ENCODE measurements at places on chromosomes 3 and 15.

GRCh38 chr3:138914870-138915502 lies 32.0 kb downstream of the FOXL2 start:
- no peak for DNase-seq

GRCh38 chr3:111215481-111215880 lies 143.9 kb downstream of the NECTIN3 start:
- no peak for DNase-seq

- DNase-seq = no peak
These were observed 177.8 kb downstream of the ATG7 start for GRCh38 chr3:11450015-11450414.

DNA sequence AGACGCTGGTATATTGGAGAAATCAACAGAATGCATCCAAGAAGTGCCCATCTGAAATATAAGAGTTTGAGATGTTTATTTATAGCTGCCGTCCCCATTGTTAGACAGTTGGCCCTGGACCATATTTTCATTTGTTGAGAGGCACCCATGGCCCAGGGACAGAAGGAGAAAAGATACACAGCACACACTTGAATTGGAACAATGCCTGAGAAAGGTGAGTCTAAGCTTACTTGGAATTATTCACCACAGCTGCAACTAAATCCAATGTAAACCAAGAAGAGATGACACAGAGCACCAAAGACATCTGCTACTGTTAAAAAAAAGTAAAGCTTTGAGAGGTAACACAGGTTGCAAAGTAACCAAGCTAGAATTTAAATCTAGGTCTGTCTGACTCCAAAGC lies 525.5 kb upstream of the NAALADL2 start:
- no peak for DNase-seq

DNA sequence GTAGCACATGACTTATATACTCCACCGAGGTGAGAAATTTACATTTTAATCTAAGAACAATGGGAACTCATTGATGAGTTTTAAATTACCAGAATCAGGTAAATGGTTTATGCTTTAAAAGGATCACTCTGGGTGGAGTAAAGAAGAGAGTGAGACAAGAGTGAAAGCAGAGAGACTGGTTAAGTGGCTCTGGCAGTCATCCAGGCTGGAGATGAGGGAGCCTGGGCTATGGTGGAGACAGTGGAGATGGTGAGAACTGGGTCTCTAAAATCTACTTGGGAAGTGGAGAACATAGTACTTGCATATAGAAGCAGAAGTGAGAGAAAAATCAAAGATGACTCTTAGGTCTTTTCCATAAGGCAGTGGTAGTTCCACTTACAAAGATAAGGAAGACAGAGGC lies 37.1 kb upstream of the SLC25A36 start:
- no peak for DNase-seq

GRCh38 chr3:158127250-158128219 lies 17.6 kb downstream of the RSRC1 start:
- DNase-seq = no peak

GRCh38 chr3:124701687-124702086 lies 28.6 kb upstream of the UMPS start:
- DNase-seq = no peak

DNA sequence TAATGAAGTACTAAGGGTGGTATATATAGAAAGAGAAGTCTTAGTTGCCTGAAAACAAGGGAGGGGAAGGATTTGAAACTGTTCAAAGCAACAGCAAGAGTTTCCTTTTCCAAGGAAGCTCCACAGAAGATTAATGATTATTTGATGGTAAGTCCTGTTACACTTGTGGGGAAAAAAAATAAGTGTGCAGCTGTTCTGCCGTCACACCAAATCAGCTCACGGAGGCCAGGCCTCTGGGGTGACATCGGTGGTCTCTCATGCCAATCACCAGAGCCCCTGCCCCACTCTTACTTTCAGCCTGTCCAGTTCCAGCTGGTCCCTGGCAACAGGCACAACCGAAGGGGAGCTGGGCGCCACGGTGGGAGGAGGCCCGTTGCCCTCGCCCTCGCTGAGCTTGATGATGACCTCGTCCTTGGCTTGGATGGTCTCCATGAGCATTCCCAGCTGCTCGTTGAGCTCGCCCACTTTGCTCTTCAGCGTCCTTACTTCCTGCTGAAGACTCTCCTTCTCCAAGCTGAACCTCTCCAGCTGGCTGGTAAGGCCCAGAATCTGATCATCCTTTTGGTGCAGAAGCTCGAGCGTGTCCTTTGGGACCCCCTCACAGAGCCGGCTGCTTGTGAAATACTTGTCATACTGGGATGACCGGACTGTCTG lies 53.5 kb downstream of the TBC1D2B start:
- DNase-seq = no peak

GRCh38 chr3:132378846-132379245 lies 38.5 kb upstream of the DNAJC13 start:
- no peak for DNase-seq

GRCh38 chr3:37640636-37641375 lies 220.9 kb upstream of the CTDSPL start:
- DNase-seq = no peak

- no peak for DNase-seq
These were observed 5.0 kb downstream of the SLC22A13 start for GRCh38 chr3:38270606-38271005.

DNA sequence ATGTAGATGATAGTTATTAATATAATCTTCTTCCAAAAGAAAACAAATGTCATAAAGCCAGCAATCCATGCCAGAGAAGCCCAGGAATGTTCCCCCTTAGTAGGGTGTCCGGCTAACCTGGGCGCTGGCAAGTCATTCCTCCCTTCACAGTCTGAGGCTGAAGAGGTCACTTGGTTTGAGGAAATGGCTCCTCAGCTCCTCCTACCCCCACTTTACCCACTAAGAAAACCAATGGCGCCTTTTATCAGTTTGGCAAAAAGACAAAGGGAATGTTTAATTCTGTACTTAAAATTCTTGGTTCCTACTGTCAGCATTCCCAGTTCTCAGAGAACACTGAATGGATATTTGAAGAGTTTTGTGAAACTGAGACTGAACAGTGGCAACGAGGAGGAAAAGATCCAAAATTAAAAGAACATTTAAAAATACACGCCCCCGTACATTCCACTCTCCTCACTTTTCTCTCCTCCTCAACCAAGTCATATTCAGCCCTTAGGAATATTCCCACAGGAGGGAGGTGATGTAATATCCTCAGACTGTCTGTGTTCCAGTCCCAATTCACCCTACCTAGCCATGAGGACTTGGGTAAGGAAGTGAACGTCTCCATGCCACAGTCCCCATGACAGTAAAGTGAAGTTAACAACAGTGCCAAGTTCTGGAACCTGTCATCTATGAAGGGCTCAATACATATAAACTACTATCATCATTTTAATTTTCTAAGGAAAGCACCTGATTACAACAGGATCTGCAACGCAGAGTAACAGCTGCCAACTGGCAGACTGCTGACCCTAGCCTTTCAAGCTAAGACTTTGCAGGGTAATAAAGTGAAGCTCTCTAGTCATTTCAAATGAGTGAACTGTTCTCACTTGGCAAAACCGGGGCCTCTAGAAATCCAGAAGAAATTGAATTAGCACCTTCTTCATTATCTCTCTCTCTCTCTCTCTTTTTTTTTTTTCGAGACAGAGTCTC lies 234.5 kb upstream of the ICE2 start:
- no peak for DNase-seq

- no peak for DNase-seq
These were observed 41.5 kb downstream of the ABHD17C start for GRCh38 chr15:80736560-80736959.

- no peak for DNase-seq
These were observed 378.2 kb upstream of the AZI2 start for GRCh38 chr3:28726840-28727239.

DNA sequence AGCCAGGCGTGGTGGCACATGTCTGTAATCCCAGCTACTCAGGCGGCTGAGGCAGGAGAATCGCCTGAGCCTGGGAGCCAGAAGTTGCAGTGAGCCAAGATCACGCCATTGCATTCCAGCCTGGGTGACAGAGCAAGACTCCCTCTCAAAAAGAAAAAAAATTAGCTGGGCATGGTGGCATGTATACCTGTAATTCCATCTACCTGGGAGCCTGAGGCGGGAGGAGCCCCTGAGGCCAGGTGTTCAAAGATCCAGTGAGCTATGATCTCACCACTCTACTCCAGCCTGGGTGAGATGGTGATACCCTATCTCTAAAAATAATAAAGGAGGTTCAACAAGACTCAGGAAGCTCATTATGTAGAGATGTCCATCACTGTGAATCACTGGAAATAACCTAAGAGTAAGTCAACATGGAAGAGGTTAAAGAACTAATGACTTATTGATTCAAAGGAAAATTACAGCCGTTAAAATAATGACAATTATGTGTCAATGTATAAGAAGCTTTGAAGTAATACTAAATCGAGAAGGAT lies 19.8 kb upstream of the RAB7A start:
- DNase-seq = no peak

DNA sequence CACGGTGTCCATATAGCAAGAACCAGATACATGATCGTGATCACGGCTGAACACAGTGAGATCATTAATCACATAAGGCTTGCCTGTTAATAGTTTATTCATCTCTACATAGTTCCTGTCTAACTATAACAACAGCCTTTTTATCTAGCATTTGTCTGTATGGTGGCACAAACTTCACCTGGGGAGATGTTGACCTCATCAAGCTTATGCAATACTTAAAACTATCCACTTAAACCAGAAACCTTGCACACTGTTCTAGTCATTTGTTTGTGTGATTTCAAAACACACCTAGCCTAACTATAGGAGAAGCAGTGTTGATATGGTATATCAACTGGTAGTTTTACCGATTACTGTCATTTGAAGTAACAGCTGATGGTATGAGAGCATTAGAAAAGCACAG lies 124.8 kb downstream of the VPS13C start:
- no peak for DNase-seq

DNA sequence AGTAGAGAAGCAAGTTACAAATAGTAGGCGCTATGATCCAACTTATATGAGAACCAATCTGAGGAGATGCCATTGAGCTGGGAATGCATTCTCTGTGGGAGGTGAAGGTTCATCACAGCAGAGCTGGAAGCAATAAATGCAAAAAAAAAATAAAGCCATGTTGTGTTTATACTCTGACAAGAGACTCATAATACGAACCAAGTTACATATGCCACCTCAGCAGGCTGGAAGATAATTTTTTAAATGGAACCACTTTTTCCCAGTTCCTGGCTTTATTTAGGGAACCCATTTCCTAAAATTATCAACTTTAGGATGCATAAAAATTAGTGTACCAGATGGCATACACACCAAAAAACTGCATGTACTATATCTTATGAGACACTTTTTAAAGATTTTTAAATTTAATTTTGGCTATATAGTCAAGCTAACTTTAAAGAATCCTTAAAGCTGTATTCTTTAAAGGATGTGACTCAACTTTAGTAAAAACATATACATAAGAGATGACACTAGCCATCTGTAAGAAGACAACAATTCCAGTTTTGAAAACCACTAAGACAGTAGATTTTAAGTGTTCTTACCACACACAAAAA lies 23.6 kb upstream of the SETMAR start:
- DNase-seq = no peak

DNA sequence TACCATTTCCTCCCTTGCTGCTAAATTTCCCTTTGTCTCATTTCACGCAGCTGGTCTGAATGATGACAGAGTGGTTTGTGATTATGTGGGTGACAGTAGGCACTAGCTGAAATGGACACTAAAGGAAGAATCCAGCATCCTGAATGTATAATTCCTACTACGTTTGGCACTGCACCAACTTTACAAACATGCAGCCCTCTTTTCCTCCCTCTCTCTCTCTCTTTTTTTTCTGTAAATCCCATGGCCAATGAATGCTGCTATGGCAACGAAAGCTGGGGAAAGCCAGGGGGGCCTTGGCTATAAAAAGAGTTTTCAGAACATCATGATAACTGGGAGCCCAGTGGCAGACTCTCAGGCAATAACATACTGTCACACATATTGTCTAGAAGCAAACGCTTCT lies 367.2 kb upstream of the AGTR1 start:
- DNase-seq = no peak

- no peak for DNase-seq
These were observed 244.7 kb upstream of the LYSMD4 start for GRCh38 chr15:99977929-99978328.

GRCh38 chr15:72271221-72271620 lies 1.1 kb downstream of the PARP6 start:
- DNase-seq = no peak

- DNase-seq = no peak
These were observed at the start of gene ENTPD3 for GRCh38 chr3:40387001-40387894. ENTPD3 (plus strand) TSS chr3:40387184; CDS start chr3:40388058, 874 bp downstream.

DNA sequence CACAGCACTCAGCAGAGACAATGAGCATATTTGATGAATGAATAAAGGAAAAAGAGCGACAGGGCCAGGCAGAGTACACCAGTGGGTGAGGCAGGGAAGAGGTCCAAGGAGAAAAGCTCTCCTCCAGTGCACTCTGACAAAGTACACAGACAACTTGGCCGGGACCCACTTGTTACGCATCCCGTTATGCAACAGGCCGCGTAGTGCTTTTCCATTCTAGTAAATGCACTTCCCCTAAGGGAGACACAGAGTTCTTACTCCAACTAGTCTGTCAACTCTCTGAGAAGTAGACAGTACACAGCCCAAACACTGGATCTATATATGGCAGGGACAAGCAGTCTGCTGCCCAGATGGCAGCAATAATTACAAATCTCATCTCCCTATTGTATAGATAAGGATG lies 18.5 kb downstream of the LARP6 start:
- no peak for DNase-seq

- DNase-seq = no peak
These were observed 7.6 kb downstream of the RTP2 start for GRCh38 chr3:187694801-187695200.

DNA sequence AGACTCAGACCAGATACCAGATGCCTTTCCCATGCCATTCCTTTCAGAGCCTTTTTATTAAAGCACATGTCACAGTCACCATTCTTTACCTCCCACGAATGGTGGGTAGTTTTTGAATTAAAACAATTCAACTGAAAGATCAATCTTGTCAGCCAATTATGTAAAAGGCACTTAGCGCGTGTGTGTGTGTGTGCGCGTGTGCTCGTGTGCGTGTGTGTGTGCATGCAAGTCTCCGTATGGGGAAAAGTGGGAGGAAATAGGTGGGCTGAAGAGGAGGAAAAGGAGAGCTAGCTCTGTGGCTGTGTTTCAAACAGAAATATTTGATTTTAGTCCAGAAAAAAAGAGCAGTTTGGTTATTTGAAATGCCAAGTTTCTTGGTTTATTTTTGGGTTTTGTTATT lies 177.2 kb downstream of the KCNAB1 start:
- DNase-seq = no peak

DNA sequence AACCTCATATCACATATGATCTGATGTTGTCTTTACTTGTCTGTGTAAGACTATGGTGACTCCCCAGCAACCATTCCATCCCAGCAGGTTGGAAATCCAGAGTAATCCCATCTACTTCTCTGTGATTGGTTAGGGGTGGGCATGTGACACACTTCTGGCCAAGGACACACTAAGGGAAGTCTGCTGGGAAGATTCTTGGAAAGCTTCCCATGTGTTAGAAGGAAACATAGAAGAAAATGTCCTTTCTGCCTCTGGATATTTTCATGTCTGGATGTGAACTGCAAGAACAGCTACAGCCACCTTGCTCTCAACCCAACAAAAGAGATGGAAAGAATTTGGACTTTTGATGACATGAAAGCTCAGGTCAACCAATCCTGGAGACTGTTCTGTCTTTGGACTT lies 2.6 kb upstream of the UBE2Q2 start:
- DNase-seq = no peak
